Omental fat pad (tissue), 4 donors: ENCODE measurements at places on chromosomes 3 and 15. TPM values are rescaled to one million over a fixed set of nuclear protein-coding genes. Genes with fewer than 3 reads are reported as not detected.

DNA sequence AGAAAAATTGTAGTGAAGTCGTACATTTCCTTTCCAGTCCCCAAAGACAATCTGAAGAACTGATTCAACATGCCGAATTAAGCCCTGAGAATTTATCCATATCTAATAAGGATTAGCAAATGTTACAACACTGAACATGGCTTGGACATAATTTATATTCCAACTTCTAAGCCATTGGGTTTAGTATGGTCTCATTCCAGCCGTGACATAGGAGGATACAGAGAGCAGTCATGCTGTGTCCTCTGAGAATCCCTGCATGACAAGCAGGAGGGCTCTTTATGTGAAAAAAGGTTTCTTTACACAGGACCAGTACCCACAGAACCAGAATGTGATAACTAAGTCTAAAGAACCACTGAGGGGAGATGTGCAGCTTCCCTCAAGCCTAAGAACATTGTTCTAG lies 231.9 kb upstream of the WNT5A start:
- DNase-seq, result no peak

DNA sequence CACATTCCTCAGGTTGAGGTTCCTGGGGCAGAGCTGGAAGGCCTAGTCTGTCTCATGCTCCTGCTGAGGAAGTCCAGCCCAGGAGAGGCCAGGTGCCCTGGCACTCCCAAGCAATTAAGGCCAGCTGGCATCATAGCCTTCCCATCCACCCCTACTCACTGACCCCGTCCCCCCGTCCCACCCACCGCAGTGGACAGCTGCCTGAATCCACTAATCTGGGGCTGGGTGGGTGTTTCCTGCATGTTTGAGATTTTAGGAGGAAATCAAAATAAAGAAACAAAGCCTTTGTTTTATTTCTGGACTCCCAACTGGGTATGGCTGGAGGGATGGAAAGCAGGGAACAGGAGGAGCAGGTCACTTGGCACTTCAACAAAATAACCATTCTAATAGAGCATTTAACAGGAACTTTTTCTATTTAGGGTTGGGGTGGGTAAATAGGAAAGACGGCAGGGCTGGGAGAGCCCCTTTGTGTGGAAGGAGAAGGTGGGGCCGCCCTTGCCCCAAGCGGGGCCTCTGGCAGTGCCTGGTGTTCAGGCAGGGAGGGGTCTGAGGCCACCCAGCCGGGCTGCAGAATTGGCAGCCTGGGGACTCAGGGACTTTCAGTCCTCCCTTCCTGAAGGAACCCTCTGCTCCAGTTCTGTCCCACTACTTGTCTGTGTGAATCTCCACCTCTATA lies 8.5 kb downstream of the MRAS start:
- no peak for DNase-seq

APOD gene
- 340 TPM for total RNA-seq

TNNC1 gene
- not detected for total RNA-seq

TRPM1 gene
- total RNA-seq, result 1.8 TPM

DNA sequence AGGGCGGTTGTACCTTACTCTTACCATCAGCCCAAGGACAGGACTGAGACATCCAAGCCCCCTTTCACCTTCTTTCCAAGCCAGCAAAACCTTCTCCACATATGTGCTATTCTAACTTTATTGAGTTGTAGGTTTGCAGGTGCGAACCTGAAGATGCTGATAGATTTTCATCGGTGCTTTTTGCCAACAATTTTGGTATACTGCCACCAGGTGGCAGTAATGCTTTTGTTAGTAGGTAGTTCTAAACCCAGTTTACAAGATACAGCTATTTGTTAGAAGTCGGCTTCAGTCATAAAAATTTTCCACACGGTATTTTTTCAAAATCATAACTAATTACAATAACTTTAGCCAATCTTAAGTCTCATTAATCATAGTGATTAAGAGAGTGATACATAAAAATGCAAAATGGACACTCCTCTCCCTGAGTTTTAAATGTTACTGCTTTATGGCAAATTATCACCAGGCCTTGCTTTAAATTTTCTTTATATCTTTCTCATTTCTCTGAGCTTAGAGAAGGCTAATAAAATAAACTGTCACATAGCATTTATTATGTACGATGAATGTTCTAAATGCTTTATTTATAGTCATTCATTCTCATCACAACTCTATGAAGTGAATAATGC lies 636 bp downstream of the TBC1D21 start:
- no peak for DNase-seq
